ENCODE measurements at places on chromosomes 2 and 18.

DNA sequence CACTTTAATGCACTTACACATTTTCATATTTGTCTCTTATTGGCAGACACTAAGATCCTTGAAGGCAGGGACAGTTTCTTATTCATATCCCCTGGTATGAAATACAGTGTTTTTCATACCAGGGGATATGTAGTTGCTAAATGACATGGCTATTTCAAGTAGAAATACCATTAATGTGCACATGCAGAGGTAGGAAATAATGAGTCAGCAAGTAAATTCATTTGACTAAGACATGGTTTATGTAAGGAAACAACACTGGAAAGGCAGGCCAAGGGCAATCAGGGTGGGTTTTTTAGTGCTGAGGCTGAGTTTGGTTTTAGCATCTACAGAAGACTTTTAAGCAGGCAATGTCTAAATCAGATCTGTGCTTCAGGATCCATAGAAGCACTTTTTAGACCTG, 155.9 kb downstream of the WDPCP start:
- DNase-seq = no peak

DNA sequence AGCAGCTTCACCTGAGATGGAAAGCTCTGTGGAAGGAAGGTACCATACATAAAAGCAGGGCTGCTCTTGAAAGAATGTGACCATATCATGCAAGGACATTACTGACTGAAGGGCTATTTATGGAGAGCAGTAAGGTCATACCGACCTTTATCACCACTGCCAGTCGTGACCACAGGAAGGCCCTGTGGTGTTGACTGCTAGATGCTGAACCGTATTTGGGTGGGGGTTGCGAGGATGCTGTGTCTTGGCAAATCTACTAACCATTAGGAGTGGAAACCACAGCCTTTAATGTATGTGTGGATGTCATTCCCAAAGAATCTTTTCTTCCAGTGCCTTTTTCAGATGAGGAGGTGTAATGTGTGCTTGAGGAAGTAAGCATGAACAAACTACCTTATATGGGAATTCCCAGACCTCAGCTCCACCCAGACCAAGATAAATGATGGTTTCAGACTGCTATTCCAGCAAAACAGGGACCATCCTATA, 60.8 kb downstream of the LIMS1 start:
- DNase-seq = no peak

- DNase-seq = no peak
Observed at GRCh38 chr2:224930990-224931389, 111.3 kb downstream of the DOCK10 start.

DNA sequence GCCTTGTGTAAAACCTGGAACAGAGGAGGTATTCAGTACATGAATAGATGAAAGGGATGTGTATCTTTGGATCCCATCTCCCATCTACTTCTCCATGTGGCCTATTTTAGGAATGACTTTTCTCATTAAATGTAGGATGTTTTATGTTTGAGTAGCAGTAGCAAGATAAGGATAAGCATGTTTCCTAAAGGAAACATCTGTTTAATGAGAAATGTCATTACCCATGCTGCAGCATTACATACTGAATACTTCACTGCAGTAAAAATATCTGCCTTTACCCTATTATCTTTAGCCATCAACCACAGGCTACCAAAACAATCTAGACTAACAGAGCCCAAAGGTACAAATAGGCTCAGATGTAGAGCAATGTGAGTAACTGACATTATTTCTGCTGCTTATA, 419.2 kb upstream of the CYRIA start:
- no peak for DNase-seq

GRCh38 chr2:43184339-43184895, 42.0 kb downstream of the ZFP36L2 start:
- no peak for DNase-seq

- DNase-seq = no peak
Observed at GRCh38 chr2:231390667-231391066, 4.8 kb upstream of the B3GNT7 start.

DNA sequence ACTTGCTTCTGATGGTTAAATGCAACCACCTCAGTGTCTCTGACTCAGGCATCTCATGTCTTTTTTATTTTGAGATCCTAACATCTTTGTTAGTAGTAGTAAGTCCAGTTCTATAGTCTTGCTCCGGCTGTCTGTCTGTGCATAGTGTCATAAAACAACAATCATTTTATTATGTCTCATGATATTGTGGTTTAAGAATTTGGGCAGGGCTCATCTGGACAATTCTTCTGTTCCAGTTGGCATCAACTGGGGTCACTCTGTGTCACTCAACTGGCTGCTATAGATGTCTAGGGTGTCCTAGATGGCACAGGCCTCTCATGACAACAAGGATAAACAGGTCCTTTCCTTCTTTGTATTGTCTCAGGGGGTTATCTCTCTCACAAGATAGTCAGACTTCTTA, 299.6 kb upstream of the ZNF521 start:
- no peak for DNase-seq

DNA sequence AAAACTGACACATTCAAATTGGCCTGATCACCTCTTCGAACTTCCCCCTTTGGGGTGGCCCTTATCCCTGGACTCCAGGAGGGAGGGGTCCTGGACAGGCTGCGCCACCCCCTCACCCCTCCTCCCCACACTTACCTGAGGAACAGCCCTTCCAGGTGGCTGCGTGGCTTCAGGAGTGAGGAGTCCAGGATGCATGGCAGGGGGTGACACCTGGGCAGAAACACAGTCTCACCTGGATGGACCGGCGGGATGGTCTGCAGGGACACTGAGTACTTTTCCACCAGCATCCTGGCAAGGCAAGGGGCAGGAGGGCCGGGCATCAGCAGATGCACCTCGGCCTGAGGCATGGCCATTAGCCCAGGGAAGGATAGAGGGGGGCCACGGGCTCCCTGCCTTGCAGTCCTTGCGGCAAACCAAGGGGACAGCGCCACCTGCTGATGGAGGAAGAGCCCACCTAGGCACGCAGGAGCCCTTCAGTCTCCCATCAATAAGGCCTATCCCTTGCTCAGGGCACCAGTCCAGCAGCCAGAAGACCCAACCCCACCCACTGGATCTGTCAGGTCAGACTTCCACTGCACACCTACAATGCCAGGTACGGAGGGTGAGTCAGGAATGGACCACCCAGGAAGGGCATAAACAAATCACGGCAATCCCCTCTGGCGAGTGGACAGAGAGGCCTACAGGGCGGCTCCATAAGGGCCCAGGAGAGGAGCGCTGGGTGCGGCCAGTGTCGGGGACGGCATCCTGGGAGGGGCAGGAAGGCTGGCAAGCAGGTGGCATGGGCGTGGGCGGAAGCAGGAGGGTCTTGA, 26.0 kb downstream of the FAM178B start:
- peak; percentile 73 for DNase-seq

DNA sequence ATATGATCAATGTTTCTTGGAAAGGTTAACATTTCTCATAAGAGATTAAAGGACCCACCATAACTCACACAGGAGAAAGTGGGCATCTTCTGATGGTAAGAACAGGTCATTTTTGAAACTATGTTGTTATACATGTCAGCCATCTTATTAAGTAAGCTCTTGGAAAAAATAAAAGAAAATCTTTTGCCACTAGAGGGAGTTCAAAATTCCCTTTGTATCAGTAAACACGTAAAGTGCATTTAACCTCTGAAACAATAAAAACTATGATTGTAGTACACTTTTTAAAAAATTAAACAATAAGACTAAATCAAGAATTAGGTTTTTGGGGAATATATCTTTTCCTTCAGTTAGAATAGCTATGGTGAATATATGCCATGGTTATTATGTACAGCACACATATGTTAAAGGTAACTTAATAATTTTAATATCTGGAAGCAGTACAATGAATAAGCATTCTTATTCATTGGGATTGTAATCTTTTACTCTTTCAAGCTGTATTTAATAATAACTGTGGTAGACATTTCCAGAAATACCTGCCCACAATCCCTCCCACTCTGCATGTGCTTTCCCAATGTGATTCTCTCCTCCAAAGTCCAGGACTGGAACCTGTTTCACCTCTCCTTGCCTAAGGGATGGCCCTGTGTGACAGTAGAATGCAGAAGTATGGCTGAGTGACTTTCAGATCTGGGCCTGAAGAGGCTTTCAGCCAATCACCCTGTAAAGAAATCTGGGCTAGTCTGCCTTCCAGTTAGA, 64.2 kb downstream of the RBMS1 start:
- no peak for DNase-seq

GRCh38 chr2:178392215-178392614, 58.8 kb downstream of the PRKRA start:
- DNase-seq = no peak

DNA sequence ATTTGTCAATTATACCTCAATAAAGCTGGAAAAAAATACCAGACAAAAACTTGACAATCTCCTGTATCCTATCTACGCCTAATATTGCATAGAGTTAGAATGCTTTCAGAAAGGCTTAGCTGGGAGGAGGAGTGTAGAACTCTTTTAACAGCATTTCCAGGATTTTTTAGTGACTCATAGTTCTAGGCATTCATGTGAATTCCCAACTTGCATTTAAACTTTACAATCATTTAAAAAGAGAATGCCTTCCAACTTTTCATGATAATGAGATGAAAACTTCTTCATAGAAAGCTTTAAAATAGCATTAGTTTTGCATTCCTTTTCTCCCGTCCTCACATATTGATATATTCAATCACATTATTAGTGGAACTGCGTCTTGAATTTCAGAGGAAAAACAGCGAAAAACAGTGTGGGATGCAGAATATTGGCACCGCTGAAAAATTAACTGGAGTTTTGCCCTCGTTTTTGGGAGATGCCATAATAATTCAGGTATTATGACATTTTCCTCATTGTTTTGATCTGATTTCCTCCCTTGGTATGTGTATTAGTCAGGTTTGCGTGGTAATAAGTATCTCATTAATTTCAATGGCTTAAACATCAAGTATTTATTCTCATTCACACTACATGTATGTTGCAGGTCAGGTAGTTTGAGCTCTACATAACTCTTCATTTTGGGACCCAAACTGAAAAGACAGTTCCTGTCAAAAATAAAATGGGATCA, 293.2 kb upstream of the FIGN start:
- DNase-seq = no peak

Data from iPS DF 6.9 (cell line).